ENCODE measurements at places on chromosomes 3 and 15.

- no peak for DNase-seq
Measured at GRCh38 chr3:154743418-154743817, 313.4 kb upstream of the GPR149 start.

GRCh38 chr3:42786212-42786611 is 13.2 kb upstream of the CCDC13 start:
- DNase-seq = no peak

GRCh38 chr3:29557186-29557585 is 276.3 kb downstream of the RBMS3 start:
- DNase-seq = no peak

- no peak for DNase-seq
Measured at GRCh38 chr15:75830910-75831805, 12.1 kb upstream of the UBE2Q2 start.

- DNase-seq = no peak
Measured at GRCh38 chr3:24154781-24155180, 209.7 kb downstream of the NR1D2 start.

GRCh38 chr3:126416943-126417342 is 22.2 kb downstream of the CFAP100 start:
- no peak for DNase-seq

DNA sequence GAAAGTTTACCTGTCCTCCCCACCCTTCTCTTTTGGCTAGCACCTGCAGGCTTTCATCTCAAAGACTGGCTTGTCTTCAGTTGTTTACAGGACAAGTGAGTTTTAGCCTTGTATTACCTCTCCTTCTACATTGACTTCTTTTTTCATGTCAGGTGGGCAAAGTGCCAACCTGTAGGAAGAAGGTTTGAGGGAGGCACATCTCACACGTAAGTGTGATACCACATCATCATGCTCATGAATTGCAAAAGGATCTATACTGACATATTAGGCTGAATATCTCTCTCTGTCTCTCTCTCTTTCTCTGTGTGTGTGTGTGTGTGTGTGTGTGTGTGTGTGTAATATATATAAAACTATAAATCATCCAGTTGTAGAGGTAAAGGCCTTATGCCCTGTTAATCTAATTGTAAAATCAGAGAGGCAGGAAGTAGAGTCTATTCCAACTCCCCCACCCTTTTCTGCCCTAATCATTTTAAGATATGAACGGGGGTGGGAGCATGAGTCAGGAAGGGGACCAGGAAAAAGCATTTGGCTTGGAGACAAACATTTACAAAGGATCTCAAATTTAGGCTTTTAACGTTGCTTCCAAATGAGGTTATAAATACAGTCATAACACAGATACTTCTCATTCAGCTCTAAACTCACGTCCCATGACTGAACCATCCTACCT is 107.0 kb upstream of the PFN2 start:
- DNase-seq = no peak

GRCh38 chr15:99749386-99749785 is 16.1 kb upstream of the LYSMD4 start:
- DNase-seq = no peak

GRCh38 chr3:145953316-145953715 is 207.7 kb downstream of the PLOD2 start:
- no peak for DNase-seq

- DNase-seq = no peak
Measured at GRCh38 chr3:17149076-17149475, 264.3 kb downstream of the PLCL2 start.

- no peak for DNase-seq
Measured at GRCh38 chr3:33401781-33402180, 38.4 kb downstream of the UBP1 start.

GRCh38 chr3:19994796-19995195 is 17.3 kb downstream of the PP2D1 start:
- no peak for DNase-seq
